Peyer's patch (tissue), 4 donors: ENCODE measurements at places on chromosomes 5 and 9. TPM values are rescaled to one million over a fixed set of nuclear protein-coding genes. Genes with fewer than 3 reads are reported as not detected.

DNA sequence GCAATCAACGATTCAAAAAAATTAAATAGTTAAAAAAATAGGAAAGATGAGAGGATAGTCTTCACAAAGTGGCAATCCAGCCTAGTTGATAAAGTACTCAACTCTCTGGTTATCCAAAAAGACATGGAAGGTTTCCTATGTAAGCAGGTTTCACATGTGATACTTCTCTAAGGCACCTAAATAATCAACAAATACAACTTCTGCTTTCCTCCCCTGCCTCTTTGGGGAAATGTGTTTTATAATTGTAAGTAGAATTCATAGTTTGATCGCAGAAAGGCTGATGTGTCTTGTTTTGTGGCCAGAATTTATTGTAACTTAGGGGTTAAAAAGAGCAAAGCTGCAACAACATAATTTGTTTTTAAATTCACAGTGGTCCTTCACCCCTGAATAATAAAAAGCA is 855.5 kb upstream of the DMAC1 start:
- DNase-seq: no peak

DNA sequence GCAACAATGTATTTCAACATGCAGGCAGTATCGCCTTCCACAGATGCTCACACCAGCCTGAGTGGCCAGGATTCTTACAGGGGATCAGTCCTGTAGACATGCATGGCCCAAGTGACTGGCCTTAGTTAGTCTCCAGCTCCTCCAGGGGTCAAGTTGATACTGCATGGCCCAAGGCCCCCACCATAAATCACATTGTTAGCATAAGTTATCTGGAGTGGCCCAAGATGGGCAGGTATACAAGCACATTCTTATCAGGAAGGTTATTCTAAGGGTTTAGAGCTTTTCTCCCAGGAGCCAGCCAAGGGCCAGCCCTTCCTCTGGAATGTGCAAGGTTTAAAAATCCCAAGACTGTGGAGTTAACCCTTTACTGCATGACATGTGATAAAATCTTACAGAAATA is 230.9 kb upstream of the NFIL3 start:
- no peak for DNase-seq

The ZNF366 gene
- total RNA-seq: 1.7 TPM

DNA sequence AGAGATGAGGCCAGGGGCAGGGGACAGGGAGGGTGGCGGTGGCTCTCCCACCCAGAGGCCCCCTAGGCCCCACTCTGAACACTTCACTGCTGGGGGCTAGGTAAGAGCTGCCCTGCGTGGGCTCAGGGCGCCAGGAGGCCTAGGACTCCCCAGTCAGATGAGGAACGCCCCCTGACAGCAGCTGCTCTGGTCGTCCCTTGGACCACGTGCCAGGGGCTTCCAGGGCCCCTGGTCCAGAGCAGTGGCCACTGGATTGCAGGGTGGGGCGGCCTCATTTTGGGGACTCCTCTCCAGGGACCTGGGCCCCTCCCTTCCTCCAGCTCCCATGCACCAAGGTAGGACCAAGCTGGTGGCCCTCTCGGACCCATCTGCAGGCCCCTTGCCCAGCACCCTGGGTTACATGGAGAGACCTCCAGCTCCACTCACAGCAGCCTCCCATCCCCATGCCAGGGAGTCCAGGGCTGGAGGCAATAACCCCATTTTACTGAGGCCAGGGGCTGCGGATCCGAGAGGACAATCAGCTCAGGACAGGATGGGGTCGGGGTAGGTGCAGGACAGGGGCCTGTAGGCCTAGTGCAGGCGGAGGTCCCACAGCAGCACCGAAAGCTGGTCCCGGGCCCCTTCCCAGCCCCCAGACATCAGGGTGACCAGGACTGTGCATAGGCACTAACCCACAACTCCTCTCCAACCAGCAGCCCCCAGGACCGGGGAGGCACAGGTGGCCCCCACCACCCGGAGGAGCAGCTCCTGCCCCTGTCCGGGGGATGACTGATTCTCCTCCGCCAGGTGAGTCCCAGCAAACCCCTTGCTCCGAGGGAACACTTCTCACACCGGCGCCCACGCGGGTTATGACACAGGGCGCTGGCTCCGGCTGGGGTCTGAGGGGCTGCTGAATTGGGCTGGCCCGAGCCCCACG is 1.5 kb downstream of the EGFL7 start:
- no peak for DNase-seq

- DNase-seq: no peak
These were observed 11.4 kb downstream of the ZFAND5 start for GRCh38 chr9:72353455-72354116.

DNA sequence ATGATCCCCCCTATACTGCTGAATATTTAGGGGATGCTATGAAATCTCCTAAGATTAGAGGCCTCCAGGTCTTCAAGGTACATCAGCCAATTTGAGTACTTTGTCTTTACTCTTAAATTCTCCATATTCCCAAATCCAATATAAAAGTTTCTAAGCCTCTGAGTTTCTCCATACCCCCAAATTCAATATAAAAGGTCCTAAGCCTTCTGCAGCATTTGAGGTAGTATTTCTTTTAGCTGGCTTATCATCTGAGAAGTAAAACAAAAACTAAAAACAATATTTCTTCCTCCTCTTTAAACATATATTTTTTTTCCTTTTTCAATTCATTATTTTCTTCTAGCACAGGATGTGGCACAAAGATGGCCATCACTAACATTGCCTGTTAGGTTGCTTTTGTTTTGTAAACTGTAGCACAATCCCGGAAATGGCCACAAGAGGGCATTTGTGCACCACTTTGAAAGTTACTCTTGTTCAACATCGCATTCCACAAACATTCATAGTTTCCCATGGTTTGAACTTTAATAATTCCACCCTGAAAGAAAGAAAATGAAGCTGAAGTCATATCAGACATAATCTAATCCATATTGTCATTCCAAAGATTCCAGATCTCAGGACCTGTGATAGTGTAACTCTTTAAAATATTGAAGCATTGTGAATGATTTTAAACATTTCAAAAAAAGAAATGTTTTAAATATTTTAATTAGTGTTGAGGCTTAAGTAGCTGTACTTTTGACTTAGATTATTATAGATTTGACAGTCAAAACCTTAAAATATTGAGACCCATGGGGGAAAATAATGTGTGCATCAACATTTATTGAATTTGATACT is 21.0 kb upstream of the SCGB3A2 start:
- DNase-seq: peak; percentile 86
